ENCODE measurements at places on chromosomes 1 and 21. TPM values are rescaled to one million over a fixed set of nuclear protein-coding genes. Genes with fewer than 3 reads are reported as not detected.

DNA sequence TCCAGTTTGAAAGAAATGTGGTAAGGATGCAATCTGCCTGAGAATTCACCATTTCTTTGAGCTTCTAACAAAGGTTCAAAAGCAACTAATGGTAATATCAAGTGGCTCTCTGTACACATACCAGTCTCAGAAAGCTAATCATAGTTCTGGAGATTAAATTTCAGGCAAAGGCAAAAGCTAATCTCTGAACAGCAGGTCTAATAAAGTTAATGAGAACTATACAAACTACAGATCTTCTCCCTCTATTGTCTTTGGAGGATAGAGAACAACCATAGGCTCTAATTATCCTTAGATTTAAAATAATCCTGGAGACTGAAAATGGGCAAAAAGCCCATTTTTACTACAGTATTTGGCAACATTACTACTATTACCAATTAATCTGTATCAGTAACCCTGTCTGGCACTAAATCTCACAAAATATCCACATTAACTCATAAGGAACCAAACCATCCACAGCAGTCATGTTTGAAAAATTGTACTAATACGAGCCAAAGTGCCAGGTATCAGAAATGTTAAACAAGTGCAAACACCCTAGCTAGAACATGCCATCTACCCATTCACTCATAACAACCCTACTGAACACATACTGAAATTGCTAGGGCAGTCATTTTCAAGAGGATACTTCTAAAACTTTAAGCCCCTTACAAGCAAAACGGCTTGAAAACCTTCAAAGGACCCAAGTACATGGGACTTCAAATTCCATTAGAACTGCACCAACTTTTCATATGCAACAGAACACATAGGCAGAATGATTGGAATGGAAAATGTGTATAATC lies 4.8 kb downstream of the DIPK1A start:
- DNase-seq: no peak

GRCh38 chr1:78607334-78607927 lies 12.8 kb upstream of the IFI44L start:
- no peak for DNase-seq

Gene OR2T29
- total RNA-seq: not detected

DNA sequence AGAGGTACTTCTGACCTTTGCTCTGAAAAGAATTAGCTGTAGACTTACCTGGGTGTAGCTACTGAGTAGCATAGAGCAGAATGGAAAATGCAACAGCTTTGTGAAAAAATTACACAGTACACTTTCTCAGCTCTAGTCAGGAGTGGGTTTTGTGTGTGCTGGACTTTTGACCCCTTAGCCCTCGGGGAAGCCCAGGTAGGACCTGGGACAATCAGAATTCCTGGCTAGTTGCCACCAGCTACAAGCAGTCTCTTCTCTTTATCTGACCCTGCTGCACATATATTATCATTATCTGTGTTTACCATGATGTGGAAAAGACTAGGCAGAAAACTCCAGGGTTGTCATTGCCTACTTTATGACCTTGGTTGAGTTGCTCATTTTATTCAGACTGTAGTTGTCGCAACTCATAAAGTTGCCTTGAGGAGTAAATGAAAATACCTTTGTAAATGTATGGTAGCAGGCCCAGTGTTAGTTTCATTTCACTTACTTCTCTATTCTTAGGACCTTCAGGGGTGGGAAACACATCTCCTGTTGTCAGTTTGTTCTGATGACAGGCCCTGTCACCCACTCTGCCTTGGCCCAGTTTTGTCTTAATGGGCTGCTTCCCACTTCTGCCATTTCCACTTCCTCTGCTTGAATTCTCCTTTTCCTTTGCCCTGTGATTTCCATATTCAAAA lies 5.4 kb downstream of the NEK7 start:
- no peak for DNase-seq

DNA sequence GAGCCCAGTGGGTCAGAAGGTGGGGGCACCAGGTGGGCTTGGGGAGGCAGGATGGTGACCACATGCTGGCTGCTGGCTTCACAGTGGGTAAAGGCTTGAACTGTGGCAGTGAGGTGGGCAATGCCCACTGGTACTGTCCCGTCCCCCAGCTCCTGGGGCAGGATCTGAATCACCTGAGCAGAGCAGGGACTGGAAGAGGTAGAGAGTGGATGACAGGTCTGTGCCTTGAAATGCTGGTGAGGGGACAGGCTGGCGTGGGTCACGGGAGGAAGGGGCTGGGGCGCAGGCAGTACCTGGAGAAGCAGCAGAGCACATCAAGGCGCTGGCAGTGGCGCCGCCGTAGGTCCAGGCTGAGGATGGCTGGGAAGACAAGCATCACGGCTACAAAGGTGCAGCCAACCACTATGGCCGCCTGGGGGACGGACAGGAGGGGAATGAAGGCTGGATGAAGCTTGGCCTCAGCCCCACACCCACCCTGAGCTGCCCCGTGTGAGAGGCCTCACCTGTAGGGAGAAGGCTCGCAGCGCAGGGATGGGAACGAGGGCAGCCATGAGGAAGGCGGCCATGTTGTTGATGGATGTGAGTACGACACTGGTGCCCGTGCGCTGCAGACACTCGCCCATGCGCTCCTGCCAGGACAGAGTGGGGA lies 14.9 kb downstream of the PTCH2 start:
- DNase-seq: no peak

DNA sequence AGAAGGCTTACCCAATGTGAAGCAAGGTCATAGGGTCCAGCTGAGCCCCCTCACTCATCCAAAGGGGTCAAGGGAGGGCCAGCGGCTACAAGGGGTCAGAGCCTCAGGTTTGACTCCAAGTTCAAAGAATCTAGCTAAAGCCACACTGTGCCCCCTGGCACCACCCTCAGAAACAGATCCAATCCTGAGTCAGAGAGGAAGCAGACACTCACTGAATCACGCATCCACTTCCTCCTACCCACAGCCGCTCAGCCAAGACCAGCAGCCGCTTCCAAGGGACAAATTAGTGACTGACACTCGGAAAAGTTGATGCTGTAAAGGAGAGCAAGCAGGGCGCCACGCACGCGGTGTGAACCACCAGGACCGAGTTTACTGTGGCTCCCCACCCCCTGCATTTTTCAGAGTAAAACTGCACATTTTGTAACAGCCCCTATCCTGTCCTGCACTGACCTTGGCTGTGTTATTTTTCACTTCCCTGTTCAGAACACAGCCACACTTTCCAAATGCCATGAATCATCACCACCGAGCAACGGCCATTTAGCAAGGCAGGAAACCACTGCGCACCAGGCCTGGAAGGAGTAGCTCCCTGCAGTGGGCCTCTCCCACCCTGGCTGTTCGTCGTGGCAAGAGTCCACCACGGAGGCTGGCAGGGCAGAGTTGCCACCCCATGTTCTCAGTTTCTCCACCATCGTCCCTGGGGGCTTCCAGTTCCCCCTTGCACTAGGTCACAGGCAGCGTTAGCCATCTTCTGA lies 147.8 kb downstream of the TOMM20 start:
- DNase-seq: peak; percentile 79

DNA sequence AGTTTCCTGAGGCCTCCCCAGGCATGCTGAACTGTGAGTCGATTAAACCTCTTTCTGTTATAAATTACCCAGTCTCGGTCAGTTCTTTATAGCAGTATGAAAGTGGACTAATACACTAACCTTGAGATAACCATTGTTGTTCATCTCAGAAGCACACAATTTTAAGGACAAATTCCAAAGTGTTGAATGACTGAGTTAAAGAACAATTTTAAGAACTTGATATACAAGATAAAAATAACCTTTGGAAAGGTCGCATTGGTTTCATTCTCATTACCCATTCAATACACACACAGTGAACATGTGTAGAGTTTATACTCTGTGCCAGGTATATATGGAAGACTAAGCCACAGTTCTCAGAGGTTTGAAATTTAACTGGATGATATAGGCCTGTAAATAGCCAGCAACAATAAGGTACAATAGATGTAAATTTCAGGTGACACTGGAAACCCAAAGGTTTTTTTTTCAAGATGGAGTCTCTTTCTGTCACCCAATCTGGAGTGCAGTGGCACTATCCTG lies 19.1 kb upstream of the SRSF10 start:
- DNase-seq: no peak

All from sciatic nerve (tissue), 2 donors.